ENCODE measurements at places on chromosomes 16 and 17.

DNA sequence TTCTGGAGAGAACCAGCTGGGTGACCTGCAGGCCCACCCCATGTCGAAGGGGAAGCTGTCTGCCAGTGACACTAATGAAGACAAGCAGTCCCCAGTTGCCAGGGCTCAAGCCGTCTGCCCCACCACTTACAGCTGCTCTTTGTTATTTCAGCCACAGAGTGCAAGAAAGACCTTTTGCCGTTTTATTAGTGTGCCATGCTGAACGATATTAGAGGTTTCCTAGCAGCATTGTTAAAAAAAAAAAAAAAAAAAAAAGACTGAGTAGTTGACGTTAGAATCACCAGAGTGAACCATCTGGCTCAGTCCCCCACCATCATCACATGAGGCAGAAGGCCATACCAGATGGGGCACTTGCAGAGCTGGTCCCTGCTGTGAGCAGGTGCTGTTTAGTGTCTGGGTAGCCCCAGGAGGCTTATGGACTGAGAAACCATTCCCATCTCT is 26.5 kb upstream of the SLC39A11 start:
- no peak for DNase-seq

GRCh38 chr16:14264327-14264943 is 193.3 kb downstream of the MRTFB start:
- DNase-seq = no peak

DNA sequence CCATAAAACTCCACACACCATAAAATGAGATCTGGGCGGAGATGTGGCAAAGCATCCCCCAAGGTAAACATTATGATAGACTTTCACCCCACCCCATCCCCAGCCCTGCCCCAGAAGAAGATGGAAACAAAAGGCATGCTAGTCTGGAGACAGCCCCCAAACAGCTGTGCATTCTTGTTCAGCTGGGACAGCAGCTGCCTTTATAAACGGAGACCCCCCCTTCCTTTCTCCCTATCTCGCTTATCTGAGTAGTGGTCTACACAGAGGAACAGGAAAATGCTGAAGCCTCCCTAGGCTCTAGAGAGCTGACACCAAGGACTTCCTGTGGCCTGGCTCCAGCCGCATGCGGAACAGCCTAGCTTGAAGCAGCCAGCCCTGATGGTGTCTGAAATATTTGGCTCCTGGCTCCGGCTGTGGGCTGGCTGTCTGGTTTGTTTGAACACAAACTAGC is 190.3 kb upstream of the ANKFN1 start:
- DNase-seq = no peak

DNA sequence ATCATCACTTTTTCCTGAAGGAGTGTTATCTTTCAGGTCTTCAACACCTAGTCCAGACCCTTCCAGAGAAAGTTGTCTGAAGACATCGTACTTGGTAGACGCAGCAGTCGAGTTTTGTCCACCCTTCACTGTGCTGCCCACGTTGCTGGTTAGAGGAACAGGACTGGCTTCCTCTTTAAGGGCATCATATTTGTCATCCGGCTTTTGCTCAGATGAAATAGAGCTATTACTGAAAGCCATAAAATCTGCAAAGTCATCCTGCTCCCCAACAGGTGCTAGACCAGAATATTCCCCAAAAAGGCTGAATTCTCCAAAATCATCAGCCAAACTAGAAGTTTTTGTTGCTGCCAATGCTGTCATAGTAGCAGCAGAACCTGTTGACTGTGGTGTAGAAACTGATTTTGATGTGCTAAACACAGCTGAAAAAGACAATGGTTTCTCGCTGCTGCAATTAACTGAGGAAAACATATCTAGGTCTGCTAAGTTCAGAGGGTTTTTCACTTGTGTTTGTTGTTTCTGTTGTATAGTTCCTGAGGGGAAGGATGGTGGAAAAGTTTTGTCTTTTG is 55.7 kb downstream of the SYNRG start:
- DNase-seq = no peak

Measured in stimulated activated CD8-positive, alpha-beta memory T cell treated with anti-CD3 and anti-CD28 coated beads, Interleukin-15, amount 100 ng/mL, for 1 hour (primary cell).